ENCODE measurements at places on chromosomes 2 and 18.

GRCh38 chr2:236820763-236821344, 251.2 kb downstream of the ACKR3 start:
- no peak for DNase-seq

- DNase-seq, result no peak
Measured at GRCh38 chr18:26460449-26461091, 87.8 kb downstream of the KCTD1 start.

GRCh38 chr2:242053921-242054320, 184.4 kb downstream of the RTP5 start:
- DNase-seq, result no peak

GRCh38 chr2:169845016-169845415, 17.8 kb downstream of the UBR3 start:
- DNase-seq, result no peak

DNA sequence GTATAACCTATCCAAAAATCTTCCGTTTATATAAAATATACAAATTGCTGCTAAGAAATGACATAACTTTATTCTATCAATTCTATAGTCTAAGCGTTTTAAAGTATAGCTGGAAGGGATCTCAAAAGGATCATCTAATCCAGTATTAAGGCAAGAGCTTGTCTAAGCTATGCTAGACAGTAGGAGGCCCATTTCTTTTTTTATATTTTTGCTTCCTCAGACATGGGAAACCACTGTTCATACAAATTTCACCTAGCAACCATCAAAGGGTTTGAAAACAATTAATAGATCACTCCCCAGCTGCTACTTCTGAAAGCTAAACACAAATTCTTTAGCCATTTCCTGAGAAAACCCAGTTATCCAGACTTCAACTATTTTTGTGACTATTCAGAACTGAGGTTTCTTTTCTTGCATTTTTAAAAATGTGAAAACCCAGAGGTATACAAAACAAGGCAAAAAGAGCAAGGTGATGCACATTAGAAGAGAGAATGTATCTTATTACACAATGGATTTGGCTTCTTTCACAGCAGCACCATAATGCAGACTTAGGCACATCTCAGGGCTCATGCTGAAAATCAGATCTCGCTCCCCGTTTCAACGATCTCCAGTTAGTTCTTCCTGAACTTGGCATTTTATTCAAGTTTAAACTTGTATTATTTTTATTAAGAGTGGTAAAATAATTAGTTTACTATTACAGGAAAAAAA, 274.4 kb downstream of the LRP1B start:
- no peak for DNase-seq

DNA sequence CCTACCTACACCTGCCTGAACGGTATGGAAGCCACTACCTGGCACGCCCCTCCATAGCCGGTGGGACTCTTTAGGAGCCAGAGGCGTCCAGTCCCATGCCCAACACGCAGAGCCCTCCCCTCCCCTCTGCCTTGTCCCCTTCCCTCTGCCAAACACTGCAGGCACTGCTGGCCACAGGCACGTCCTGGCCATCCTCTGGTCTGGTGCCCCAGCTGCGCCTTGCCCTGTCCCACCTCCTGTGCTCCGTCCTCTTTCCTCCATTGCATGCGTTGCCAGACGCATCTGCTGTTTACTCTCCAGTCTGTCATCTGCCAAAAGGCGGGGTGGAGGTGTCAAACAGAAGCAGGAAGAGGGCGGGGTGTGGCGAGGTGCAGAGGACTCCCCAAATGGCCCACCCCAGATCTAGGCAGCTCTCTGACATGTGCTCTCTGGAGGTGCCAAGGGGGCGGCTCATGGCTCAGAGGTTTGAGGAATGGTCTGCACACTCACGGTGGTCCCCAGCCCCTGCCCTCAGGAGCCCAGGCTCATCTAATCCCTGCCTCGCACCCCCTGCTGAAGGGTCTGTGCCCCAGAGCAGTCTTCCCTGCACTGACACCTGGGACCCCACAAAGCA, 45.1 kb downstream of the HS6ST1 start:
- DNase-seq, result no peak

DNA sequence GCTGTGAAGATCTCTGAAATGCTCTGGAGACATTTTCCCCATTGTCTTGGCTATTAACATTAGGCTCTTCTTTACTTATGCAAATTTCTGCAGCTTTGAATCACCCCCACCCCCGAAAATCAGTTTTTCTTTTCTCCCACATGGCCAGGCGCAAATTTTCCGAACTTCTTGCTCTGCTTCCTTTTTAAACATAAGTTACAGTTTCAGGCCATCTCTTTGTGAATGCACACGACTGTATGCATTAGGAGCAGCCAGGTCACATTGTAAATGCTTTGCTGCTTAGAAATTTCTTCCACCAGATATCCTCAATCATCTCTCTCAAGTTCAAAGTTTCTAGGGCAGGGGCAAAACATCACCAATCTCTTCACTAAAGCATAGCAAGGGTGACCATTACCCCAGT, 106.8 kb downstream of the PARD3B start:
- DNase-seq, result no peak

GRCh38 chr18:23359421-23359820, 93.7 kb upstream of the RIOK3 start:
- DNase-seq, result no peak

- no peak for DNase-seq
Measured at GRCh38 chr2:9168821-9169221, 37.8 kb upstream of the ASAP2 start.

GRCh38 chr2:193332941-193333340, 1138.2 kb upstream of the TMEFF2 start:
- no peak for DNase-seq

DNA sequence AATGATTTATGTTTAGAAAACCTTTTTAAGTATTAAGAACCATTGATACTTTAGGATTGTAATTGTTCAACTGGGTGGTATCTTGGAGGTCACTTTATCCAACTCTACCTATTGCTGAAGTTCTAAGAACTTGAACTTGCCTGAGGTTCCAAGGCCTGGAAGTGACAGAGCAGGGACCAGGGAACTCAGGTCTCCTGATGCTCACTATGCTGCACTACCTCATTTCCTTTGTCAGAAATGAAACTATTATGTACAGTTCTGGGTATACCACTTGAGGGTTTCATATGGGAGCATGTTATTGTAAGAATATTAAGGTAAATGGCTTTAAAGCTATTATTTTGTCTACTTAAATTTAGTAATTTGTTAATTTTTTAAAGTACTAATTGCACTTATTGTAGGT, 3.0 kb downstream of the MBD5 start:
- DNase-seq, result no peak

- DNase-seq, result no peak
Measured at GRCh38 chr2:9809448-9810088, 33.7 kb upstream of the TAF1B start.

DNA sequence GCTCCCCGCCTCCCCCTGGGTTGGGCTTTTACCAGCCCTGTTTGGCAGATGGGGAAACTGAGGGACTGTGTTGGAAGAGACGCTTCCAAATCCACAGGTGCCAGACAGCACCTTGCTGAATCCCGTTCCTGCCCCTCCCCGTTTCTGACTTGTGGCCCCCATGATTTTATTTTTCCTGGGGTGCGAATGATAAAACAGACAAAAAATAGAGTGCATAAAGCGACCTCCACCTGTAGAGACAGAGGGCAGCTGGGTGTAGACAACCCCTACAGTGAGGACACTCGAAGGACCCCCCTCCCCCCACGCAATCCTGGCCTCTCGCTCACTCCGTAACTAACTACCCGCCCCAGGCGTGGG, 2.2 kb upstream of the CTDSP1 start:
- no peak for DNase-seq

- DNase-seq, result no peak
Measured at GRCh38 chr2:190582736-190583506, 48.4 kb upstream of the NEMP2 start.

GRCh38 chr2:192145496-192145895, 49.2 kb downstream of the TMEFF2 start:
- no peak for DNase-seq

GRCh38 chr2:41068740-41069139, 616.9 kb upstream of the SLC8A1 start:
- no peak for DNase-seq

GRCh38 chr2:181828122-181828705, 63.3 kb upstream of the ITPRID2 start:
- no peak for DNase-seq

DNA sequence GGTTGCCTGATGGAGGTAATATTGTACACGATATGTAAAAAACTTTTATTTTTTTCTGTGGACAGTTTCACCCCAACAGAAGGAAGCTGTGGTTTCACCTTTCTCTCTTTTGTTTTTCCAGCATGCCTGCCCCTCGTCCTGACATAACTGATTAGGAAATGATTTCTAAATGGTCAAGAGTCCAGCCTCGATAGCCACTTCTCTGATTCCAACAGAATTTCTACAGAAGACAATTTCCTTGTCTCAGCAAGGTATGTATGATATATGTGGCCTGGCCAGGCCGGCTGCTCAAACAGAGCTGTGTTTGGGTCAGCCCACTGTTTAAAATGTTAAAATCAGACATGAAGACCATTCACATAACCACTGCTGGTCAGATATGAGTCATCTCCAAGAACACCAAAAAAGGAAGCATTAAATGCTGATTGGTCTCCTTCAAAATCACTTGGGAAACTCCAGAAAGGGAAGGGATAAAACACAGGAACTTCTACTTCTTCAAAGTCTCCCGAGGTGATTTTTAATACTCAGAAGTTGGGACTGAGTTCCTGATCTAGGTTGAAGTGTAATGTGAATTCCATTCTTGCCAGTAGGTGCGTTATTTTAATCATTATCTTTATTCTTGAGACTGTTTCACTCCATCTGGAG, 22.3 kb downstream of the ATP8B1 start:
- DNase-seq, result no peak

GRCh38 chr2:74639550-74639949, 8.6 kb downstream of the M1AP start:
- DNase-seq, result no peak

DNA sequence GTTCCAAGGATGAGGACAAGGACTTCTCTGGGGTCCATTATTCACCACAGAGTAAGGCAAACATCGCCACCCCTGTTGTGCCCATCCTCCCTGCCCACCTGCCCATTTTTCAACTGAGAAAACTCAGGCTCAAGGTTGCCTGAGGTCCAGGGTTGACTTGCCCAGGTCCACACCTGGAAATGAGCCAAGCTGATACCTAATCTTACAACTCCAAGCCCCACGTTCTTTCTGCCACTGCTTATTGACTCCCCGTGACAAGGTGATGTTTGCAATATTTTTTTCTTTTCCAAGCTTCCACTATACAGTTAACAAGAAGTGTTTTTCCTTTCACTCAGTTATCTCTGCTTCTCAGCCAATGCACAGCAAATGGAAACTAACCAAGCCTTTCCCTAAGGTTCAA, 39.0 kb downstream of the RNF152 start:
- DNase-seq, result no peak

DNA sequence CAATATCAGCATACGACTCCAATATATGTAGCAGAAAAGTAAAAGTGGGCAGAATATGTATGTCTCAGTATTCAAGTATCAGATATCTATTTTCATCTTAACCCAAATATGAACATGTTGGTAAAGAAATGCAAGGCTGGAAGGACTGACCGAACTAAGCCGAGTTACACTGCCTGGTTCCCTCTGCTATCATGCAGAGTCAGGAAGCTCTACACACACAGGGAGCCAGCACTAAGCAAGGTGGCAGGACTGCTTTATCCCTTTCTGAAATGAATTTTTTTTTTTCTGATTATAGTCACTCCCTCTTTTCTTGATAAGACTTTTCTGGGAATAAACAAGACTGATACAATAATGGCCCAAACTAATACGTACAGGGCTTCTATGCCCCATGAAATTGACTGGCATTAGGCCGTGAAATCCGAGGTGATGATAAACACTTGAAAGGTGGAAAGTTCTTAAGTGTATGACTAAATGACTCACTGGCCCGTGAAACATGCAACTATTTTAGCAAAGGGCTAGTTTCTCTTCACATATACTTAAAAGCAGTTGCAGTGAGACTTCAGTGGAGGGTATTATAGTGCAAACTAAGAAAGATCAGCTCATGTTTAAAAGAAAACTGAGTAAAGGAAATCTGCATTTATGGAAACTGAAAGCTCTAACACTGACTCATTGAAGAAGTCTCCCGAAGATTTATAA, 14.9 kb downstream of the DPP4 start:
- DNase-seq, result peak; percentile 33

DNA sequence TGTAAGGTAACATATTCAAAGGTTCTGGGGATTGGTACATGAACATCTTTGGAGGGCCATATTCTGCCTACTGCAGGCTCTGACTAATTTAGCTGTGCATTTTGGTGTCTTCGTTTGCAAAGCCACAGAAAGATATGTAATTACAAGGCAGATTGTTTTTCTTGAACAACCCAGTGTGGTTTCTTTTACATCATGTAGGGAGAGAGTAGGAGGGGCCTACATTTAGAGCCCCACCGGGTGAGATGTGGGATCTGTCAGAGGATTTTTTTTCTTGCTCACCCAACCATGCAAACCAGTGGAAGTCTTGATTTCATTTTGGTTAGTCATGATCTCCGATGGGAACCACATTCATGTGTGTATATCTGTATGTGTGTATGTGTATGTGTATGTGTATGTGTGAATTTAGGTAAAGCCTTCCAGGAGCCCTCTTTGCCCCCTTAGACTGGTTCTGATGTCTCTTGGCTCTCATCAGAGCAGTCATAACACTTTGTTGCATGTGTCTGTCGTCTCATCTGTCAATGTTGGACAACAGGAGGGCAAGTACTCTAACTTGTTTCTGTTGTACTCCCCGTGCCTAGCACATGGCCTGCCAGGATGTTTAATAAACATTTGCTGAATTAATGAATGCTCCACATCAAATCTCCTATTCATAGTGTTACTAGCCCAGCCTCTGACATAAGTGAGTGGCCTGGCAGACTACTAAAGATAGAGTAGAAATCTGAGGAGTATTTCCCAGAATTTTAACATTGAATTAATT, 239.9 kb downstream of the MTX2 start:
- no peak for DNase-seq

DNA sequence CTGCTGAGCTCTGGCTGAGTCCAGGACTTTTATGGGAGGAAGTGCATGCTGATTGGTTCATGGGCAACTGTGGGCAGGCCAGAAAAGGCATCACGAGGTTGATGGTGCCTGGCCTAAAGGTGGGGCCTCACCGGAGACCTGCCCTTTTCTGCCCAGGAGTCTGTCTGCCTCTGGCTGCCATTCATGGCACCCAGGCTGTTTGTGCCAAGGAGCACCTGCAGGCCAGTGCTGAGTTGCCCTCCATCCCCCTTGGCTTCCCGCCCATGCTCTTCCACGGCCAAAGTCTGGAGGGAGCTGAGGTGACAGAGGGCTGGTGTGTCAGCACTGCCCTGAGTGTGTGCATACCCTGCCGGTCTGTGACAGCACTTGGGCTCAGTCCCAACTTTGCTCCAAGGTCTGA, 123.2 kb downstream of the PTH2R start:
- no peak for DNase-seq

DNA sequence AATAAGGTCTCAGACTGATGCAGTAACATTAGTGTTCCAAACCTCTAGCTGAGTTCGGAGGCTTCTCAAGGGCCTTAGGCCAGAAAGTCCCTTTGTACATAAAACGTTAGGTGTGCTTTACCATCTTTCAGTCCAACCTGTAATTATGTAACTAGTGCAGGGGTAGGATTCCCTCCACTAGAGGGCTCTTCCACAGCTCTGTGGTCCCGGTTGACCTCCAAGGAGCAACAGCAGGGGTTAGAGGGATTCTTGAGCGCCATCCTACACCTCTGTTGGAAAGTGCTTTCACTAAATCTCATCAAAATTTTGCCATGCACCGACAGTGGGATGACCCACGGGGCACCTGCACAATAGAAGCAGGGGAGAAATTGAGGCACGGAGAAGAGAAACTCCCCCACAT, 155.8 kb upstream of the LRP1B start:
- DNase-seq, result no peak

Measured in activated CD4-positive, alpha-beta T cell treated with anti-CD3 and anti-CD28 coated beads for 24 hours (primary cell).